ENCODE measurements at places on chromosomes 2 and 18. TPM values are rescaled to one million over a fixed set of nuclear protein-coding genes. Genes with fewer than 3 reads are reported as not detected.

Gene SERPINB4
- not detected for total RNA-seq

Gene NPHP1
- 2.8 TPM for total RNA-seq

Gene SP140
- total RNA-seq: 71.3 TPM

Gene SPP2
- not detected for total RNA-seq

Gene RAX
- total RNA-seq: not detected

Gene MERTK
- 0.94 TPM for total RNA-seq

Gene UCN
- 1.5 TPM for total RNA-seq

Gene KATNAL2
- 1.4 TPM for total RNA-seq

Gene DES
- total RNA-seq: not detected

Gene NEDD4L
- total RNA-seq: 6.8 TPM

Gene BOK
- total RNA-seq: 0.09 TPM

Gene NYAP2
- total RNA-seq: not detected

Gene SLC35F6
- 5.6 TPM for total RNA-seq

Gene LOXL3
- total RNA-seq: 0.86 TPM

Gene CCDC74B
- 3.2 TPM for total RNA-seq

Gene ANKRD44
- 122 TPM for total RNA-seq

Gene CD8B
- total RNA-seq: 2.3 TPM

Gene GREB1L
- total RNA-seq: not detected

Gene LIMS2
- 16.4 TPM for total RNA-seq

Gene TDRD15
- not detected for total RNA-seq

Gene TBC1D8
- total RNA-seq: 3.3 TPM

Gene LCLAT1
- 21.7 TPM for total RNA-seq

Gene IHH
- 0.12 TPM for total RNA-seq

Gene KCNJ13
- total RNA-seq: not detected

Gene XDH
- not detected for total RNA-seq

Gene LCT
- 0.16 TPM for total RNA-seq

Gene TSN
- total RNA-seq: 71.2 TPM

Gene KIF5C
- total RNA-seq: 14.1 TPM

Gene LIMS1
- 70.3 TPM for total RNA-seq

Gene PDCD1
- 33.2 TPM for total RNA-seq

Gene SERPINB11
- not detected for total RNA-seq

Gene IL1F10
- not detected for total RNA-seq

Gene CEBPZOS
- 49.8 TPM for total RNA-seq

Gene BOLL
- not detected for total RNA-seq

Gene ABCB11
- not detected for total RNA-seq

Measured in activated CD4-positive, alpha-beta T cell treated with anti-CD3 and anti-CD28 coated beads for 36 hours (primary cell).